ENCODE measurements at places on chromosomes 16 and 17.

GRCh38 chr17:20226814-20227482 is 217.8 kb downstream of the SPECC1 start:
- DNase-seq, result peak; percentile 84
- H3K27me3 ChIP-seq, result no peaks in the 10 kb centered on the region
- H3K27ac ChIP-seq, result no peak overlapping the region
- peaks cover 10% of the 10 kb centered on the region for H3K4me1 ChIP-seq
- no peak overlapping the region for H3K4me3 ChIP-seq

- H3K4me3 ChIP-seq, result no peak overlapping the region
- no peaks in the 10 kb centered on the region for H3K4me1 ChIP-seq
- no peaks in the 10 kb centered on the region for H3K27me3 ChIP-seq
- no peak overlapping the region for H3K27ac ChIP-seq
- DNase-seq, result no peak
Observed at GRCh38 chr17:6241381-6241780, 171.2 kb downstream of the WSCD1 start.

DNA sequence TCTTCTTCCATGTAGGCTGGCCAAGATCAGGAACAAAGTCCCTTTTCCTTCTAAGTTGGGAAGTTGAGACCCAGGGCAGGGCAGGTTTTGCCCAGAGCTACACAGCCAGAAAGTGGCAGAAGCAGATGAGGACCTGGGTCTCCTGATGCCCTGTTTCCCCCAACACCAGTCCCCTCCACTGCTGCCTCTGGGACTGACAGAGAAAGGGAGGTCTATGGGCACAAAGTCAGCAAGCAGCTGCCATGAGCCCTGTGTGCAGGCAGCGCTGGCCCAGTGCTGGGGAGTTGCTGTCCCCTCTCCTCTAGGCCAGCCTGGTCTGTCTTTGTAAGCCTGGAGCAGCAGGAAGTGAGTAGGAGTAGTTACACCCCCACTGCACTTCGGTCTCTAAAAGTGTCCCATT is 46.9 kb upstream of the NKD1 start:
- DNase-seq, result no peak
- no peaks in the 10 kb centered on the region for H3K36me3 ChIP-seq
- H3K4me1 ChIP-seq, result no peaks in the 10 kb centered on the region
- H3K4me3 ChIP-seq, result no peak overlapping the region
- H3K27me3 ChIP-seq, result no peaks in the 10 kb centered on the region

DNA sequence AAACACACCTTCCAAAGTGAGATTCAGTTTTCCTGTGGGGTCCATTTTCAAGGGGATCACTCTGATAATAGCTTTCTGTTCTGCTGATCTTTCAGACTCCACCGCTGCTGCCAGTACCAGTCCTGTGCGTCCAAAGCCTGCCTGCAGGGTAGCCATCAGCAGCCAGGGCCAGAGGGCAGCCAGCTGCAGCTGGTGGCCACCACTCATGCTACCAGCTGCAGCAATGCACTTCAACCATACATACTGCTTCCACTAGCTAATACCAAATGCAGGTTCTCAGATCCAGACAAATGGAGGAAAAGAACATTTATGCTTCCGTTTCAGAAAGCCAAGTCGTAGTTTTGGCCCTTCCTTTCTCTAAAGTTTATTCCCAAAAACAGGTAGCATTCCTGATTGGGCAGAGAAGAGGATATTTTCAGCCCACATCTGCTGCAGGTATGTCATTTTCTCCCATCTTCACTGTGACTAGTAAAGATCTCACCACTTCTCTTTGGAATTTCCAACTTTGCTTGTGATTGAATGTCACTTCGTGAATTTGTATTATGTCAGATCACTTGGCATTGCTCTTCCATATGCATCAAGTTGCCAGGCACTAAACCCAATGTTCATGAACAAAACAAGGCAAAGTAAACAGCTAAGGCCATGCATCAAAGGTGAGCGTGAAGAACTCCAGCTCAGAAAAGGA is 1.8 kb downstream of the RNF43 start:
- peak overlapping the region; percentile 42 for H3K4me3 ChIP-seq
- peak; percentile 16 for DNase-seq
- H3K27me3 ChIP-seq, result peaks cover 5% of the 10 kb centered on the region
- no peak overlapping the region for H3K27ac ChIP-seq

GRCh38 chr17:80456465-80457235 is 19.8 kb downstream of the NPTX1 start:
- peaks cover 27% of the 10 kb centered on the region for H3K4me1 ChIP-seq
- no peaks in the 10 kb centered on the region for H3K27me3 ChIP-seq
- no peak overlapping the region for H3K4me3 ChIP-seq
- DNase-seq, result peak; percentile 68
- no peaks in the 10 kb centered on the region for H3K36me3 ChIP-seq
- H3K27ac ChIP-seq, result peak overlapping the region; percentile 29
